Left renal cortex interstitium (tissue), 4 donors: ENCODE measurements at places on chromosomes 2 and 18. TPM values are rescaled to one million over a fixed set of nuclear protein-coding genes. Genes with fewer than 3 reads are reported as not detected.

GRCh38 chr18:50805732-50806131, 14.1 kb downstream of the MRO start:
- DNase-seq, result no peak

DNA sequence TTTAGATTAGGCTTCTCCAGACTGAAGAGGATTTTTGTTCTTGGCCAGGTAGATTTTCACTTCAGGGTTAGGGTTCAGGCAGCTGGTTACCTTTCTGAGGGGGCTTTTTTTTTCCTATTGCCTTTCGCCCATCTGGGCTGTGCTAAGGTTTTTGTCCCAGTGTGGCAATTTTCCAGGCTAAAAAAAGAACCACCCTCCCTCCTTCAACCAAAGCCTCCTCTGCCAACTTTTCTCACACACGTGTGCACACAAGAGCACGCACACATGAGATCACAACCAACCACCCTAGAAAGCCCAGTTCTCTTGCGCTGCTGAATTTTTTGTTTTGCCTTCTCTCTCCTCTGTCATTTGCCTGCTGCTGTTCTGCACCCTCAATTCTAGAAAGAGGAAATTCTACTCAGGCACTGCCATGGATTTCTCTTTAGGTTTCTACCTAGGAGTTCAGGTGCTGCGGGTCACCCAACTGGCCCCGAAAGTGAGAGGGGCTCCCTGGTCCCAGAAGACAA, 8.5 kb upstream of the CXCR4 start:
- no peak for DNase-seq

GRCh38 chr2:162018530-162018929, 55.5 kb downstream of the DPP4 start:
- no peak for DNase-seq

- no peak for DNase-seq
Measured at GRCh38 chr18:80067897-80068296, 33.7 kb downstream of the RBFA start.

DNA sequence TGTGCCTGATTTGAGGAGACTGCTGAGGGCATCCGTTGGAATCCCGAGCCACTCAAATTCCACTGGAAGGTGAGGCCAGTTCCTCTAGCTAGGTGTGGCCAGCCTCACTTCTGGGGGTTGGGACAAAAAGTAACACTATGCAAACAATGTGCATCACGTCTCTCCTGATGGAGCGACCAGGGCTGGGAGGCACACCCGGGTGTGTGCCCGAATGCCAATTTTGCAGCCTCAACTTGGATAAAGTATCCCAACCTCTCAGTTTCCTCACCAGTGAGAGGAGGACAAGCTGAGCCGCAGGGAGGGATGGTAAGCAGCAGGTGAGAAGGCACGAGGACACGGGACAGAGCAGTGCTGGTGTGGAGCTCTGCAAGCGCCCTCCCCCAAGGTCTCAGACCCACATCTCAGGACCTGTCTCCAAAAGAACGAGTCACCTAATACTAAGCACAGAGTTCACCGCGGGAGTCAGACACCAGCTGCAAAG, 218.3 kb downstream of the HAUS1 start:
- no peak for DNase-seq

- no peak for DNase-seq
Measured at GRCh38 chr2:128198656-128199055, 107.7 kb downstream of the UGGT1 start.

GRCh38 chr2:131055169-131056065, 37.8 kb downstream of the FAM168B start:
- DNase-seq, result no peak

GRCh38 chr2:219453671-219454590, 19.3 kb downstream of the SPEG start:
- DNase-seq, result no peak

- no peak for DNase-seq
Measured at GRCh38 chr2:196200557-196200956, 29.2 kb upstream of the STK17B start.

- DNase-seq, result no peak
Measured at GRCh38 chr2:122221665-122222064, 466.2 kb downstream of the TSN start.

DNA sequence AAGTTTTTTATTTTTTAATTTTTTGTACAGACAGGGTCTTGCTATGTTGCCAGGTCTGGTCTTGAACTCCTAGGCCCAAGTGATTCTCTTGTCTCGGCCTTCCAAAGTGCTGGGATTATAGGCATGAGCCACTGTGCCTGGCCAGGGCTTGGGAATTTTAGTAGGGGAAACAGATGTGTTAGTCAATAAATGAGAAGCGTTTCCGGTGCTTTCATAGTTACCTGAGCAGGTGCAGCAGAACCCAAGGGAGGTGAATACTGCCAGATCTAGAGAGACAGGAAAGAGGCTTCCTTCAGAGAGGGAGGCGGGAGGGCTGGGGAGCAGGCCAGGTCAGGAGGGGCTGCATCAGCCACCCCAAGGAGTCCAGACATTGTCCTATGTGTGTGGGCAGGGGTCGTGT, 30.5 kb upstream of the IMPA2 start:
- no peak for DNase-seq

IL36A gene
- polyA plus RNA-seq, result not detected

TMEM178A gene
- polyA plus RNA-seq, result 75.8 TPM
